ENCODE measurements at places on chromosomes 3 and 15.

GRCh38 chr15:78929536-78930264 lies 15.1 kb downstream of the CTSH start:
- DNase-seq: no peak

DNA sequence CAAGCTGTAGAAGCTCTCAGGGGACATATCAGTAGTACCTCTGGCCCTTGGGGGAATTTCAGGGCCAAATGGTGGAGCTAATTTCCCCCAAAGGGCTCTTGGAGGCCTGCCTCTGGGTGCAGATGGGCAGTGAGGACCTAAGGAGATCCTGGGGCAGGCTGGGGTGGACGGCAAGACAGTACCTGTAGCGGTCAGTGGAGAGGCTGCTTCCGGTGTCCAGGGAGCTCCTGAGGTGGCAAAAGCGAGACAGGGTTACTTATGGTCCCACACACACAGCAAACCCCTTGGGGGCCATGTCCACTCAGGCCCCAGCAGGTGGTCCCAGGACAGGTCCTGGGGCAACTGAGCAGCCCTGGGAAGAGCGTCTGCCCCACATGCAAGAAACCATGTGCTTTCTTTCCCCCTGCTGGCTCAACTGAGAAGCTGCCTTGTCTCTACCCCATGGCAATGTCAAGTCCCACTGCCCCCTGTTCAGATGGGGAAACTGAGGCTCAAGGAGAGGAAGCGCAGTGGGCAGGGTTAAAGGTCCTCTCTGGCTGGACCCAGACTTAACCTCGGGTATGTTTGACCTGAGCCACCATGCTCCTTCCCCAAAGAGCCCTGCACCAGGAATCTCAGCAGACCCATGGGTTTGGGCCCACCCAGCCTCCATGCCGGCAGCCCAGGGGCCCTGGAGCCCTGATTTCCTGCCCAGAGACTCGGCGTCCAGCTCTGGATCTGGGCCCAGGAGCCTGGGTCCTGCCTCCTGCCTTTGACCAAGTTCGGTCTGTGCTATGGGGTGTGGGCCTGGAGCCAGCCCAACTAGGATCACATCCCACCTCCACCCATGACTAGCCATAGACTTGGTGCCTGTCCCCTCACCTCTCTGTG lies 25.7 kb downstream of the IQSEC1 start:
- no peak for DNase-seq

DNA sequence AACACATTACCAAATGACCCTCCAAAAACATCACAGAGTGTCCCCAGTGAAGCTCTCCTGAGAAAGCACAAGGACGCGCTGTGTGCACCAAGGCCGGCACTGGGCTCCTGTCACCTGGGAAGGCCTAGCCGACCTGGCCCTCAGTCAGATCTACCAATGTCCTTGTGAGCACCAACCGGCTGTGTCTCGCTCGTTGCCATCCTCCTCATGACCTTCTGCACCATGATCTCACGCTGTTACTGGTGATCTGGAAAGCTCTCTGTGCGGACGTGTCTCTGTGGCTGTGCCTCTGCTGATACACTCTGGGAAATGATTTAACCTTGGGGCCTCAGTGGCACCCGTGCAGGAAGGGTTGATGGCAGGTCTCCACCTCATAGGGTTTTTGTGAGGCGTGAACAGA lies 24.2 kb downstream of the ZXDC start:
- DNase-seq: no peak

DNA sequence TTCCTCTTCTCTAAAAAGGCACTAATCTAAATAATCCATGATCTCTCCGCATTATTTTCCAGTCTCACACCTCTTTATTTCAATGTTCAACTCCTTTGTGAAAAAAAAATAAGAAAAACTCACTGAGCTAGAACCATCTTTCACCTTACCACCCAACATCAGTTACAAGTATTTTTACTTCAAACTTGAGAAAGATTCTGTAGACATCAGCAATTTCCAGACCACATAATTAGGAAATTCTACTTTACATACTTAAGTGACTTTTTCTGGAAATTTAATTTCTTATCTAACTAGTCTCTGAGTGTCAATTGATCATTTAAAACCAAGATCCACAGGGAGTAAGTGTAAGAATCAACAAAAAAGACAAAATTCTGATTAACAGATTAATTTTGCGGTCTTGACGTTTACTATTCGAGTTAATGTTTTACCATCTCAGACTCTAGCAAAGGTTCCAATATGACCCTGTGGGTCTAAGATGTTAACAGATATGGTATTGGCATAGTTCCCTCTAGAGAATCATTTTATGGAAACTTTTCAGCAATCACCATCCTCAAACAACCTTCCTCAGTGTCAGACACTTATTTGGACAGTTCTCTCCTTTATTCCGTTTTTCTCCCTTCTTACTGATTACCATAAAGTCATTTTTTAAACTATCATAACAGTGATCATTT lies 5.1 kb downstream of the ATP13A3 start:
- no peak for DNase-seq
